ENCODE measurements at places on chromosomes 12 and 14.

DNA sequence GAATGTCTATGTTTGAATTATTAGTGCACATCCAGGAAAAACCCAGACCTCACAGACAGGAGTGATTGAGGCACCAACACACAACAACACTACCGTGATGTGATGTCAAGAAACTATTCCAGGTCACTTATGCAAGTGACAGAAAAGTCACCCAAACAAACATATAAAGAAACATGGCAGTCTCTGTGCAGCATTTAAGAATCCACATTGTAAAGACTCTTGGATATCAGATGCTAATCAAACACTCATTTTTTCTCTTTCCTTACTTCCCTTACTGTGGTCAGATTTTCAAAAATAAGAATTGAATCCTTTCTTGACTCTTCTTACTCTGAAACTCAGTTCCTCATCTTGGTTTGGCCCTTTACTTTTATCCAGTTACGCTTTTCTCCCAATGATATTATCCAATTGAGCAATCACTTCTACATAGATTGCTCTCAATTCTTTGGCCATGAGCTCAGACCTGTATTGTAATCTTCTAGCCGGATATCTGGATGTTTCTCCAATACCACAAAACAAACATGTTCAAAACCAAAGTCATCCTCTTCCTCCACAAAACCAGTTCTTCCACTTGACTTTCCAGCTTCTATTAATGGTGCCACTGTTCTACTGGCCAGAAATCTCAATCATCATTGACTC, 115.4 kb downstream of the DUSP6 start:
- DNase-seq, result no peak

DNA sequence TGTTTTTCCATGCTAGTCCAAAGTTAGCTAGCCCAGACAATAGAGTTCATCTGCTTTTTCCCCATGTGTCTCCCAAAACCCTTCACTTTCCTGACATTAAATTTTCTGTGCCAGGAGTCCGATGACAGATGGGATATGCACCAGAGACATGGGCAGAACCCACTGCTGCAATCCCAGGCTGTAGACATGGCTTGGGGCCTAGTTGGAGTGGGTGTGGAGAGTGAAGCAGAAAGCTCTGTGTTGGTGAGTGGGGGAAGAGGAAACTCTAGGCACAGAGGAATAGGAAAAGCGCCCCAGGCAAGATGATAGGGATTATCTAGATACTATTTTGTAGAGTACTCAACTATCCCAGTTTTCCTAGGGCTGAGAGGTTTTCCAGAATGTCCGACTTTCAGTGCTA, 4.8 kb upstream of the KRT74 start:
- no peak for DNase-seq

- no peak for DNase-seq
These were observed 378.1 kb downstream of the ALG10 start for GRCh38 chr12:34400411-34400881.

DNA sequence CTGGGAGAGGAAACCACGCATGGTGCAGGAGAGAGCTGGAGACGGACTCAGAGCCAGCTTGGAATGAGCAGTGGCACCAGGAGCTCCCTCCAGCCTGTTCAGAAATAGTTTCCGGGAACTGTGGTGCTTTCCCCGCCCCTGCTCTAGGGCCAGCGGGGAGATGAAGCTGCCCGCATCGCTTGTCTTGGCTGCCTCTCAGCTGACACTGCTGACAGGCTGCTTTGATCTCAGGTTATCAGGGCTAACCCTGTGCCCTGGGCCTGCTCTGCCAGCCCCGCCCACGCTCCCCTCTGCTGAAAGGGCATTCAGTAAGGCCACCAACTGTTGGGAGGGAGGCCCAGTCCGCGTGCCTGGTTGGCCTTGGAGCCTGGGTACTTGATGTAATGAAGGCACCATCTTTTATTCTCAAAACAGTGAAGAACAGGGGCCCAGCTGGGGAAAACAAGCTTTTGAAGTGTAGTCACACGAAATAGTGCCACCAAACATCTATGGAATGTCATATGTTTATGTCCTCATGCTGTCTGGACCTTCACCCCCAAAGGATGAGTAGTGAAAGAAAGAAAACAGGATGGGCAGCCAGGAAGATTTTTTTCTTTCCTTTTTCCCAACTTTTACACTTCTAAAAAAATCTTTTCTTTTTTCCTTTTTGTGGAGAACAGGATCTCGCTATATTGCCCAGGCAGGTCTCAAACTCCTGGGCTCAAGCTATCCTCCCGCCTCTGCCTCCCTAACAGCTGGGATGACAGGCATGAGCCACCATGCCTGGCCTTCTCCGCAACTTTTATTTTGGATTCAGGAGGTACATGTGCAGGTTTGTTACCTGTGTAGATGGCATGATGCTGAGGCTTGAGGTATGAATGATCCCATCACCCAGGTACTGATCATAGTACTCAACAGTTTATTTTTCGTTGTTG, 115.9 kb upstream of the TBX3 start:
- no peak for DNase-seq

DNA sequence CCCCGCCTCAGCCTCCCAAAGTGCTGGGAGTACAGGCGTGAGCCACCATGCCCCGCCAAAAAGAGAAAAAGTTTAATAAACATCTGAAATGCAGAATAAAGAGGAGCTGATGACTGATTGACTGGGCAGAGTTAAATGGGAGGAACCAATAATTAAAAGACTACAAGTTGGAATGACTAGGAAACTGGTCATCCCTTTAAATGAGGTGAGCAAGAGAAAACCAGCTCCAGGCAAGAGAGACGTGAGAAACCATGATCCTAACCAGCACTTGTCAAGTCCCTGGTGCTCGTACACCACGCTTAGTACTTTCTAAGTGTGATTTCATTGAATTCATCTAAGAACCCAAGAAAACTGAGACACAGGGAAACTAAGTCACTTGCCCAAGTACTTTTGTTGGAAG, 47.9 kb downstream of the MAP1LC3B2 start:
- no peak for DNase-seq

DNA sequence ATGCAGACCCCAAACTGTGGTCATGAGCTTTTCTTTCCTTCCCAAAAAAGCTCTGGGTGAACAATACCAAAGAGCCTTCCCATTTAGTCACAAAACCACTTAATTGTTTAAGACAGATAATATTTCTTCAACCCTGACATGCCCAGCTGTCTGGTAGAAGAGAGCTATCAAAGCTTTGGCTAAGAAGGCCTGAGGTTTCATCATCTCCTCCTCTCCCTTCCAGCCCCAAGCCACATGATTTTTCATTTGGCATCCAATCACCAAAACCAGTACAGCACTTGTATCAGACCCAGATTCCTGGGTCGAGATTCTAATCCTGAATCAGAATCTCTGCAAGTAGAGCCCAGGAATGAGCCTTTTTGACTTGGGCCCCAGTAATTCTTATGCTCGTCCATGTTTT, 199.6 kb upstream of the TMEM260 start:
- no peak for DNase-seq

- DNase-seq, result no peak
These were observed 14.0 kb downstream of the CCND2 start for GRCh38 chr12:4287325-4288211.

DNA sequence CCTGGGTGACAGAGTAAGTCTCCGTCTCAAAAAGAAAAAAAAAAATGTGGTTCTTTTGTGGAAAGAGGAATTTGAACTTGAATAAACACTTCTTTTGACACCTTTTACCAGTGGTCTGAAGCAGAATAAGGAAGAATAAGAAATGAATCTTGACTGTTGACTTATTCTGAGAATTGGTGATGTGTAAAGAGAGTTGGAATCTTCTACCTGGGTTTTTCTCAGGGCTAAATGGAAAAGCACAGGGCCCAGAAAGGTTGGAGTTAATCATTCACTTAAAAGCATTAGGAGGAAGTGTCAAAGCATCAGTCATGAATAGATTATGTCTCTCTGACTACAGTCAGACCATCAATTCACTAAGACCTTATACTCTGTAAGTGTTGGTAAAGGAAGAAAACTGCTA, 13.9 kb downstream of the PNMA1 start:
- DNase-seq, result no peak

GRCh38 chr14:55867311-55867710, 250.9 kb upstream of the PELI2 start:
- no peak for DNase-seq

GRCh38 chr12:90020014-90020413, 311.4 kb upstream of the ATP2B1 start:
- no peak for DNase-seq

DNA sequence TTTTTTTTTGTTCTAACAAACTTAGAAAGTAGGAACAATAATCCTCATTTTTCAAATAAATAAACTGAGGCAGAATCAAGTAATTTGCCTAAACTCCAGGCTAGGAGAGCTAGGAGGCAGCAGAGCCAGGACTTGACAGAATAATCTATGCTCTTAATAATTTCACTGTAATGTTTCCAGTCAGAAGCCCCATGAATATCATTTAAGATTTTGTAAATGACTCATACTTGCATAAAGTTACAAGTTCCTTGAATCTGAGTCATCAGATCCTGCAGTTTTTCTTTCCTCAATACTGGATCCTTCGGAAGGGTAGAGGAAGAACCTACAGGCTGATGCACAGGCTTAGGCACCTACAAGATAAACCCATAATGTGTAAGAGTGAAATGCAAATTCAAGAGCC, 29.0 kb downstream of the CAPRIN2 start:
- DNase-seq, result peak; percentile 68

GRCh38 chr14:22979748-22980392, 2.5 kb downstream of the AJUBA start:
- no peak for DNase-seq

GRCh38 chr14:39303115-39303514, 69.4 kb downstream of the MIA2 start:
- no peak for DNase-seq

- DNase-seq, result no peak
These were observed 3.6 kb downstream of the L2HGDH start for GRCh38 chr14:50308363-50308915.

DNA sequence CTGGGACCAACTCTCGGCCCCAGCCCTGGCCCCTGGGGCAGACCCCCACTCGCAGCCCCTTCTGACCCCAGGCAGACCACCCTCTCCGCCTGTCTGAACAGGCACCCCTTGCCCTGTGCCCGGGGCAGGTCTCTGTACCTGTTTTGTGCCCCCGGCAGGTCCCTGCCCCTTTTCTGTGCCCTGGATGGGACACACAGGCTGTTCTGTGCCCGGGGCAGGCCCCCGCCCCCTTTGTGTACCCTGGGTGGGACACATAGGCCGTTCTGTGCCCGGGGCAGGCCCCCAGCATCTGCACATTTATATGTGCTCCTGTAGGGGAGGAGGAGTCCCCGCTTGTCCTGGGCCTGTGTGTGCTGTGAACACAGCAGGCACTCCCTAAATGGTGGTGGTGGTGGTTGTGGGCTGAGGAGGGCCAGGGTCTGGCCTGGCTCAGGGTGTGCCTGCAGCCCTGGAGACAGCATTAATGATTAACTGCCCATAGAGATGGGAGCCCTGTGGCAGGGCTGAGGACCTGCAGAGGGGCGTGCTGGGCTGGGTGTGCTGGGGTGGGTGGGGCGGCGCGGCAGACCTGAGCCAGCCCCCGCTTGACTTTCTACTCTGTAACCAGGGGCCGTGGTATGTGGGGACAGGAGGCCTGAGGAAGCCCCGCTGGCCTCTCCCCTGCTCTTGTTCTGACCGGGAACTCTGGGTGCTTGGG, 3.7 kb downstream of the FBRSL1 start:
- no peak for DNase-seq

- no peak for DNase-seq
These were observed 468.5 kb downstream of the ETNK1 start for GRCh38 chr12:23093488-23093887.

- no peak for DNase-seq
These were observed 81.1 kb downstream of the ESR2 start for GRCh38 chr14:64213086-64213485.

DNA sequence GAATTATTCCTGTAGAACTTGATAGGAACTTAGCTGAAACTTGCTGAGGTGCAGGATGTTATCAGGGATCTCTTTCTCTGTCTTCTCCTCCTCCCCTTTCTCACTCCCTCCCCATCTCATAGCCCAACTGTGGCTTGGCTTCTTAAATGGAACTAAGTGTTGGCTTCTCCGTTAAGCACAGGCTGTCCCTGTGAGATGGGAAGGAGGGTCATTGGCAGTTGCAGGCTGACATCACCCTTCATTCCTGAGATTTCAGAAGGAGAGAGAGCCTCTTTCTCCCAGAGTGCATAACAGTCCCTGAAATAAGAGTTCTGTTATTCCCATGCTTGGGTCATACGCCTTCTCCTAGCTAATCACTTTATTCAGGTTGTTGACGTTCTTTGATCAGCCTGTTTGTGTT, 162.0 kb downstream of the UNC79 start:
- DNase-seq, result no peak

- no peak for DNase-seq
These were observed 1356.9 kb downstream of the TMEM121 start for GRCh38 chr14:106883218-106883692.

DNA sequence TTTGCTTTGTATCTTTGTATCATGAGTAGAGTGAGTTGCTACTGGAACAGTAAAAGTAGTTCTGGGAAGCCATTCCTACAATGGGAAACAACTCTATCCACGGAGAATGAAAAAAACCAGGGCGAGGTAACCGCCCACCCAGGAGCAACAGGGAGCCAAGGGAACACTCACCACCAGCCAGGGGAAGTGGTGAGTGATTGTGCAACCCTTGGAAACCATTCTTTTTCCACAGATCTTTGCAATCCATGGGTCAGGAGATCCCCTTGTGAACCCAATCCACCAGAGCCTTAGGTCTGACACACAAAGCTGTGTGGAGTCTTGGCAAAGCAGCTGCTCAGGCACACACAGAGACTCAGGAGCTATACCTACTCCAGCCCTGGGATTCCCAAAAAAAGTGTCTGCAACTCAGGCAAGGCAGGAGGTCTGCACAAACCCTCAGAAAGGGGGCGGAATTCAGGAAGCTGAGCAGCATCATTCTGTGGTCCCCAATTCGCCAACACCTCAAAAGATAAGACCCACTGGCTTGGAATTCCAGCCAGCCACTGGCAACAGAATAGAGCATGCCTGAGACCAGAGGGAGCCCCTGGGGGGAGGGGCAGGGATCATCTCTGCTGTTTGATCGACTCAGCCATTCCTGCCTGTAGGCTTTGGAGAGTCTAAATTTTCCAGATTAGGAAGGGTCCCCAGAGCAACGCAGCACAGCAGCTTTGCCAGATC, 52.1 kb upstream of the PPFIA2 start:
- no peak for DNase-seq

DNA sequence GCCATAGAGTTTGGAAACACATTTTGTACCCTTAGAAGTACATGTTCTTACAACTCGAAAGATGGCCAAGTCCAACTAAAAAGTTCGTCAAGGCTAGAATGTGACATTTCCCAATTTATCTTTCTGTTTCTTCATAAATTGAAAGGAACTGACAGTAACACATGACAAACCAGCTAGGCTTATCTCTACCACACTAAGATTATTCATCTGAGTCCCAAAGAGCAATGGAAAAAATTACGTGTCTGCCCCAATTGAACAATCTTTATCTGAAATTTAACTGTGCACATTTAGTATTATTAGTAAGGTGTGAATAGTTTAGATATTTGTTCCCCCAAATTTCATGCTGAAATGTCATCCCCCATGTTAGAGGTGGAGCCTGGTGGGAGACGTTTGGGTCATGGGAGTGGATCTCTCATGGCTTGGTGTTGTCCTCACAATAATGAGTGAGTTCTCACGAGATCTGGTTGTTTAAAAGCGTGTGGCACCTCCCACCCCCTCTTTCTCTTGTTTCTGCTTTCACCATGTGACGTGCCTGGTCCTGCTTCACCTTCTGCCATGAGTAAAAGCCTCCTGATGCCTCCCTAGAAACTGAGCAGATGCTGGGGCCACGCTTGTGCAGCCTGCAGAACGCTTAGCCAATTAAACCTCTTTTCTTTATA, 13.3 kb downstream of the CPM start:
- no peak for DNase-seq

- no peak for DNase-seq
These were observed 77.8 kb downstream of the MYF5 start for GRCh38 chr12:80794551-80794950.

GRCh38 chr12:13390381-13390861, 193.9 kb downstream of the EMP1 start:
- no peak for DNase-seq
